ENCODE measurements at places on chromosomes 3 and 15.
A peak's percentile ranks its signal among the peaks of the same experiment; 100 is the strongest.

- peak; percentile 62 for DNase-seq
Observed at GRCh38 chr3:150787741-150788370, 24.9 kb upstream of the SIAH2 start.

GRCh38 chr3:160876643-160877042 lies 120.6 kb downstream of the PPM1L start:
- no peak for DNase-seq

DNA sequence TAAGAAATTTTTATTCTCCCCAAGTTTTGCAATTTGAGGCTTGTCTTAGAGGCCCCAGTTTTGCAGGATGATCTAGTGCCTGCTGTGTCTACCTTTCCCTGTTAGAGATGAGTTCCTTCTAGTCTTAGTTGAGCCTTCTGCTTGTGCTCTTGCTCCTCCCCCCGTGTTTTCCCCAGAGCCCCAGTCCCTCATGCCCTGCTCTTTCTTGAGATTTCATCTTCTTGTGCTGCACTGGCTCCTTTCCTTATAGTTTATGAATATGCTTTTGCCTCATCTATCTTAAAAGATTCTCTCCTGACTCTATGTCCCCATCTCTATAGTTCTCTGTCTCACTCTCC lies 4.7 kb downstream of the GAP43 start:
- DNase-seq, result no peak

GRCh38 chr3:115843206-115843605 lies 219.9 kb downstream of the GAP43 start:
- DNase-seq, result no peak

DNA sequence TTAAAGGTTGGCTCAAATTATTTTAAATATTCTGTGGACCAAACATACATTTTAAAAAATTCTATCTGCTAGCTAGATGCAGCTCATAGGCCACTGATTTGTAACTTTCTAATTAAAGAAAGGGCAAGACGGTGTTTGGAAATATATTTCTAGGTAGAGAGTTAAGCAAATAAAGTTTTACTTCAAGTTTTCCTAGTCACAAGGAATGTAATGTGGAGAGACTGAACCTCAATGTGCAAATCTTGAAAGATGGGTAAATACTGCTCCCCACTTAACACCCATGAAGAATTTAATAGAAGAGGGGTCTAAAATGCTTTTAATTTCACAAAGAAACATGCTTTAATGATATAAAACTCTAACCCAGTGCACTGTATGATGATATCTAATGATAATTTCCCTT lies 175.2 kb downstream of the TIGIT start:
- no peak for DNase-seq

DNA sequence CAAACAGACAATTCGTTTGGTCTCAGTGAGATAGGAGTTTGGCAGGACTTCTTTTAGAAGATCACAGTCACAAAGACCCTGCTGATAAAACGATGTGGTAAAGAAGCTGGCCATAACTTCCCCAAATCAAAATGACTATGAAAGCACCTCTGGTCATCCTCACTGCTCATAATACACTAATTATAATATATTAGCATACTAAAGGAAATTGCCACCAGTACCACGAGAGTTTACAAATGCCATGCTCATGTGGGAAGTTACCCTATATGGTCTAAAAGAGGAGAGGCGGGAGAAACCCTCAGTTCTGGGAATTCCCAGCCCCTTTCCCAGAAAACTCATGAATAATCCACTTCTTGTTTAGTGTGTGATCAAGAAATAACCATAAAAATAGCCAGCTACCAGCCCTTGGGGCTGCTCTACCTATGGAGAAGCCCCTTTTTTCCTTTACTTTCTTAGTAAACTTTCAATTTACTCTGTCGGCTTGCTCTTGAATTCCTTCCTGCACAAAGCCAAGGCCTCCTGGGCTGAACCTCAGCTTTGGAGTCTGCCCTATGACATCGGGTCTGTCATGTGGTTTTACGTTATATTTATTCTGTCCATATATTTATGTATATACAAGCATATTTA lies 115.8 kb upstream of the IGSF10 start:
- no peak for DNase-seq

DNA sequence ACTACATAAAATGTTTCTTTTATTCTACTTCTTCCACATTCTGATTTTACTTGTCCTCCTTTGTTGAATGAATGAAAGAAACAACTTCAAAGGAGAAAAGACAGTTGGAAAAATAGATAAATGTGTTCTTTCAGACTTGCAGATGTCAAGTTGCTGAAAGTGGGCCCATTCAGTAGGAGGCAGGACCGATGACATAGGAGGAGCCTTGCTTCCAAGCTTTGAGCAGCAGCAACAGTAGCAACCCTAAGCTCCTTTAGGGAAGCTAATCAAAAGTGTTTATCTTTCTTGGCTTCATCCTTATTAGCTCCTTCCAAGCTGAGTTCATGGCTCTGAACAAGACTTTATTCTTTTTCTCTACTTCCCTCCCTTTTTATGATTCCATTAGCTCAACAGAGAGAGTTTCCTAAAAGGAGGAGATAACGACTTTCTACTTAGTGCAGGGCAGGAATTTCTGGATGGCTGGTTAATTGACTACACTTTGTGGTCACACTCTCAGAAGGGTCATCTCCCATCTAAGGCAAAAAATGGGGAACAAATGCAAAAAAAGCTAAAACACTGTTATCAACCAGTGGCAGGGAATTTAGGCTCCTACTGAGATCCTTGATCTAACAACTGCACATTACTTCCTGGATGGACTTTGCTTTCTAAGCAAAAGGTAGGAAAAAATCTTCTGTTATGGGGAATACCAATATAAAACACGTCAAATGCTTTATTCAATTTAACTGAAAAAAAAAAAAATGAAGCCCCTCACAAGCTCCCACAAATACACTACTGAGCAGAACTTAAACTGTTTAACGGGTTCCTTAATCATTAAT lies 4.8 kb downstream of the MORC1 start:
- no peak for DNase-seq

DNA sequence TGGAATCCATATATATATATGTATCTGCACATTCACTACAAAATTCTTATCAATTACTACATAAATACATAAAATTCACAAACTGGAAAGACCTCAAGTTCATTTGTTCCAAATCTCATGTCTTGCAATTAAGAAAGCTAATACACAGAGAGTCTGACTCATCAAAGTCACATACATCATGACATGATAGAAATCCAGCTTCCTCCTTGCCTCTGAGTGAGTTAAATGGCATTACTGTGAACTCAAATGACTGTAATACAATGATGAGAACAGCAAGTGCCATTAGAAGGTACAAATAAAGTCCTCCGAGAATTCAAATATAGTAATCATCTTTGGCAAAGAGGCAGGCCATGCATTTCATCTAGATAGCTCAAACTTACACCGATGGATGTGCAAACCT lies 55.1 kb upstream of the AGTR1 start:
- DNase-seq, result no peak
